Amniotic epithelial cell (primary cell): ENCODE measurements at places on chromosomes 2 and 18.

- peak; percentile 15 for DNase-seq
Observed at GRCh38 chr2:155377931-155378444, 679.5 kb downstream of the KCNJ3 start.

- DNase-seq: no peak
Observed at GRCh38 chr2:145394181-145394580, 874.3 kb upstream of the ZEB2 start.

- DNase-seq: no peak
Observed at GRCh38 chr2:43388371-43388770, 162.0 kb upstream of the ZFP36L2 start.

DNA sequence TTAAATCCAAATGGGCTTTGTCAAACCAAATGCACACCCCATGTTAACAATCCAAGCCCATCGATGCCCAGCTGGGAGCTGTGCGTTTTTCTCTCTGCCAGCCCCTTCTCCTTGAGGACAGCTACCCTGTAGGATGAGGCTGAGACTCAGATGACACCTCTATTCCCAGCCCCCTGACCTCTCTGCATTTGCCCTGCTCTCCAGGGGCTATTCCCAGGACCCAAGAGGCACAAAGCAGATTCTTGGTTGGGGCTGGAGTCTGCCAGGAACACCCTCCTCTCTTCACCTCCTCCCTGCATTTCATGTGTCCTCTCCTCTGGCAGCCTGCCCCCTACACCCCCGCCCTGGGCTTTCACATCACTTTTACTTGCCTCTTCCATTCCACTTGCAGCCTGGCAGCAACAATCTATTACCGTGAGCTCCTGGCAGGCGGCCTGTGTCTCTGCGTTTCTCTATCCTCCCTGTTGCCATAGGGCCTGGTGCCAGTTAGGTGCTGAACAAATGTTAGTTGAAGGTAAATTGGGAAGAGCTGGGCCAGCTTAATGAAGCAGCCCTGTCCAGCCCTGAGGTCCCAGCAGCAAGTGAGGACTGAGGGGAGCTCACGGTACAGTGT is 51.8 kb downstream of the ADD2 start:
- DNase-seq: no peak

DNA sequence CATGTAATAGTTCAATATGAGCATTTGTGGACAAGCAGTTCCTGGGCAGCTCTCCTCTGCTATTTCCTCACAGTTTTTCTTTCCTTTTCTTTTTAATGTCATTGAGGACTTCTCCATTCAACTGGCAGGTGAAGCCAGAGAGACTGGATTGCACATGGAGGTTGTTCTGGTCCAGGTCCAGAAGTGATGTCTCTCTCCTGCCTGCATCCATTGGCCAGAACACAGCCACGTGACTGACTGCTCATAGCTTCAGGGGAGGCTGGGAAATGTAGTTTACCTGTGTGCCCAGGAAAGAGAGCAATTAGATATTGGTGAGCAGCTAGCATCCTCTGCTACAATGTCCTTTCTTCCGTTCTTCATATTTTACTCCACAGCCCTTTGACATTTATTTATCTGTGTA is 20.2 kb upstream of the ADAM23 start:
- DNase-seq: peak; percentile 53

GRCh38 chr2:29276151-29276550 is 160.9 kb downstream of the CLIP4 start:
- no peak for DNase-seq

DNA sequence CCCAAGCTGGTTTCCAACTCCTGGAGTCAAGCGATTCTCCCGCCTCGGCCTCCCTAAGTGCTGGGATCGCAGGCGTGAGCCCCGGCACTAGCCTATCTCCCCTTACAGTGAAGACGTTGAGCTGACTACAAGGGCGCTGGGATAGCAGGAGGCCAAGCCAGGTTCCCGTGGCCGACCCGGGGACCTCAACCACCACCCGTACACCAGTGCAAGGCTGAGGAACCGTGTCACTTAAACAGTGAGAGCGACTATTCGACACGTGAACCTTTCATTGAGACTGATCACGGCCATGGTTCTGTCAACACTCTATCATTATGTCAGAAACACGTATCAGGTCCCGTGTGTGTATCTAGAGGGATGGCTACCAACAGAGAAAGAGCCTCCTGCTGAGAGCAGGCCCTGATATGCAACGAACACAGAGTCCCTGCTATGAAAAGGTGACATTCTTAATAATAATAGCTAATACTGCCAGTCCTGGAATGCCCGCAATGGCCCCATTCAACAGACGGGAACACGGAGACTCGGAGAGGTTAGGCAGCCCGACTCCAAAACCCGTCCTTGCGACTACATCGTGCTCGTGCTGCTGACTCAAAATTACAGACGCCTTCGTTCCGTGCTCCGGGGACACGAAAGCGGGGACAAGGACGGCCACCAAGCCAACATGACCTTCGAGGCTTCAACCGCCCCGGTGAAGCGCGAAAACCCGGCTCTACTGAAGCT is 833 bp downstream of the AFG3L2 start:
- DNase-seq: peak; percentile 7

- peak; percentile 42 for DNase-seq
Observed at GRCh38 chr2:106839849-106840595, 45.9 kb downstream of the ST6GAL2 start.

GRCh38 chr2:119629323-119629825 is 49.6 kb upstream of the TMEM177 start:
- no peak for DNase-seq

DNA sequence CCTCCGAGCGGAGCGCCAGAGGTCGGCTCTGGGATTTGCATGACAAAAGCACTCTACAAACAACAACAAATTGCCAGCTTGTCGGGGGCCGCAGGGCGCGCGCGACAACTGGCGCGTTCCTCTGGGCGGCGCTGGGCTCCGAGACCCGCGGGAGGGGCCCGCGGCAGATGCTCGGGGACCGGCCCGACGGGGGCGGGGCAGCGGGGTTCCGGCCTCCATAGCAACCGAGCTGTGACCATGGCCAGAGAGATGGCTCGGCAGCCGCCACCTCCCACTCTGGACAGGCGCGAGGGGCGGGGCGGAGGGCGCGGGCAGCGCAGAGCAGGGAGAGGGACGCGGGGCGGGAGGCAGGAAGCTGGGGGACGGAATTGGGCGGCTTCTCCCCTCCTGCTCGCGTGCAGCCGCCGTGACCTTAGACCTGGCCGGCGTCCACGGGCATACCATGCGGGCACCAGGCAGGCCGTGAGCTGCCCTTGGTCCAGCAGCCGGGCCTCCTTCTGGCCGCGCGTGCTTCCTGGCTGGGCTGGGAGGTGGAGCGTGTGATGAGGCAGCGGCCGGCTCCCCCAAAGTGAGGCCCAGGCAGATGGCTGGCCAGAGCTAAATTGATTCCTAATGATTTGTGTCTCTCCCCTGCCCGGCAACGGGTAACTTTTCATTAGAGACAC is 171.5 kb downstream of the CELF4 start:
- DNase-seq: peak; percentile 12

DNA sequence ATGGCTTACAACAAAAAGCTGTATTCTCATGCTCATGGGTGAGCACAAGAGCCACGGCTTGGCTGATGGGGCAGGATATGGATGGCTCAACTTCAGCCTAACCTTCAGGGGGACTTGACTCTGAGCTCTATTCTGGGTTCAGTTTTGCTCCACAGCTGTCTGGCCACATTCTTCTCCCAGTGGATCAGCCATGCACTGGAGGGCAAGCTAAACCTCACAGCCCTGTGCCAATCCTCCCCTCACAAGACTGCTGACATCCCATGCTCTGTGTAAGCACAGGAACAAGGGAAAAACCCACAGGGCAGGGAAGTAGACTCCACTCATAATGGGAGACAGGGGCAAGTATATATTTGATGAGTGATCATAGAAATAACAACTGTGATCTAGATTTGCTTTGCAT is 35.6 kb downstream of the COPS8 start:
- no peak for DNase-seq

- no peak for DNase-seq
Observed at GRCh38 chr2:48075631-48076030, 169.3 kb upstream of the FBXO11 start.

DNA sequence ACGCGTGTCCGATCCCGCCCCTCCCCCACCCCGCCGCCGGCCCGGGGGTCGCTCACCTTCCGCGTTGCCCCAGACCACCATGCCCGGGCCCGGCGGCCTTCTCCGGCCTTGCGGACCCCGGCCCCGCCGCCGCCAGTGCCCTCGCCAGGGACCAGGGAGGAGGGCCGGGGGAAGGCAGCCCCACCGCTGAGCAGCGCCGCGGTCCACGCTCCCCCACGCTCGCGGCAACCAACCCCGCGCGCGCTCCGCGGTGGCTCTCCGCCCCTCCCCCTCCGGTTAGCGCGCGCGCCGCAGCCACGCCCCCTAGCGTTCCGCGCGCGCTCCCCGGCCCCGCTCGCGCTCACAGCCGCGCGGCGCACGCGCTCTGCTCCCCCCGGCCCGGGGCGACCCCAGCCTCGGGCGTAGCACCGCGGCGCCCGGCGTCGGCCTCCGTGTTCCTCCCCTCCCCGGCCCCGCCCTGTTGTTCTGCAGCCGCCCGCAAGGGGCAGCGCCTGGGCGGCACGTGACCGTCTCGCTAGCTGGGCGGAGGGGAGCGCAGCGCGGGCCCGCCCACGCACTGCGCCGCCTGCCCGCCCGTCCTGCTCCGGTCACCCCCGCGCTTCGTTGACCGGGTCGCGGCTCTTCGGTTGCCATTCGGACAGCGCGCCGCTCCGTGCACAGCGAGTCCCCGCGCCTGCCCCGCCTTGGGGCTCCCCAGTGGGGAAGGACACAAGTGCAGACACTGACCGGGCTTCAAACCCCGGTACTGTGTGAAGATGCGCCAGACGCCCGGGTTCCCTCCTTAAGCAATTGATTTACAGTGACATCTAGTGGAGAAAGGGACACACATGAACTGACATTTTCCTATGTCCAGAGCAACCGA is at the start of gene REV1:
Gene REV1, minus strand, starts transcription at position 257 of the 862 bp plus-strand sequence. CDS start 25,042 bp downstream, outside the sequence.
- DNase-seq: peak; percentile 90

DNA sequence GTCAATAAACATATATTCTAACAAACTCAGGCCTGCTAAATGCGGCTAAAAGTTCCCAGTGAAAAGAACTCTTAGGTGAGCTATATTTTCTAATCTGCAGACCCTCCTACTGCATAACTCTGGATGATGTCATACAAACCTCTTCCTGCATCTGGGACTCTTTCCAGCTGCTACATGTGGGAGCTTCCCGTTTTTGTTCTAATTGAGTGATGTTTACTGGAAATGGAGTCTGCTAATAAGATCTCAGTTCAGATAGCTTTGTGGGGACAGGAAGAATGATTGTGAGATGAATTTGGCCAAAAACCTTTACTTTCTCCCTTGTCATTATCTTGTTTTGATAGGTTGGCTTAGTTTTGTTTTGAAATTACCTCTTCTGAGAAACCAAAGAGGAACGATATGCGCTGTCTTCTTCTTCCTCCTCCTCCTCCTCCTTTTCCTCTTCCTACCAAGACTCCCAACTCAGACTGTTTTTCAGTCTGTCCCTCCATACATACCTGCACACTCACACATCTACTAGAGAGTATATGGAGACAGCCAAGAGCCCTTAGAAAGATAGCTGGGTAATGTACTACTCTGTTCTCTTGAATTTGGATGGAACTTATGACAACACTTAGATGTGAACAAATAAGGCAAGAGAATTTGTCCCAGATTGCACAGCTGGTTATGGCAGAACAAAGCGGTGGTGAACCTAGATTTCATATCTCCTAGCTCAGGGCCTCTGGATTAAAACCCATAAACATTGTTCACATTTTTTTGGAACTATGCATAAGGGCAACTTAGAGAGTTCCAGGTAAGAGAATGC is 39.8 kb upstream of the AAK1 start:
- DNase-seq: peak; percentile 96

DNA sequence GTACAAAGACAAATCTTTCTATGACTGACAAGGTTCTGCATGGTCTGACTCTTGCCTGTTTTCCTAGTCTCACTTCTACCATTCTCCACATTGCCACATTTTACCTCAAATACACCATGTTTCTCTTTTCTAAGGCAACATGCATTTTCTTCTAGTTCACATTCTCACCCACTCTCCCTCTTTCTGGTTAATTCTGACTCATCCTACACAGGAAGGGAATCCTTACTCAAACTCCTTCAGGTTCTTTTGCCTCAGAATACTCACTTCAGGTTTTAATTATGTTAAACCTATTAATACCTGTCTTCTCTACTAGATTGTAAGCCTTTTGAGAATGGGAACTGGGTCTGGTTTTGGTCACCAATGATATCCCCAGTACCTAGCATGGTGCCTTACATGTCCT is 47.2 kb downstream of the MAP2 start:
- DNase-seq: peak; percentile 74

GRCh38 chr2:6073191-6074088 is 381.3 kb downstream of the SOX11 start:
- DNase-seq: peak; percentile 12

DNA sequence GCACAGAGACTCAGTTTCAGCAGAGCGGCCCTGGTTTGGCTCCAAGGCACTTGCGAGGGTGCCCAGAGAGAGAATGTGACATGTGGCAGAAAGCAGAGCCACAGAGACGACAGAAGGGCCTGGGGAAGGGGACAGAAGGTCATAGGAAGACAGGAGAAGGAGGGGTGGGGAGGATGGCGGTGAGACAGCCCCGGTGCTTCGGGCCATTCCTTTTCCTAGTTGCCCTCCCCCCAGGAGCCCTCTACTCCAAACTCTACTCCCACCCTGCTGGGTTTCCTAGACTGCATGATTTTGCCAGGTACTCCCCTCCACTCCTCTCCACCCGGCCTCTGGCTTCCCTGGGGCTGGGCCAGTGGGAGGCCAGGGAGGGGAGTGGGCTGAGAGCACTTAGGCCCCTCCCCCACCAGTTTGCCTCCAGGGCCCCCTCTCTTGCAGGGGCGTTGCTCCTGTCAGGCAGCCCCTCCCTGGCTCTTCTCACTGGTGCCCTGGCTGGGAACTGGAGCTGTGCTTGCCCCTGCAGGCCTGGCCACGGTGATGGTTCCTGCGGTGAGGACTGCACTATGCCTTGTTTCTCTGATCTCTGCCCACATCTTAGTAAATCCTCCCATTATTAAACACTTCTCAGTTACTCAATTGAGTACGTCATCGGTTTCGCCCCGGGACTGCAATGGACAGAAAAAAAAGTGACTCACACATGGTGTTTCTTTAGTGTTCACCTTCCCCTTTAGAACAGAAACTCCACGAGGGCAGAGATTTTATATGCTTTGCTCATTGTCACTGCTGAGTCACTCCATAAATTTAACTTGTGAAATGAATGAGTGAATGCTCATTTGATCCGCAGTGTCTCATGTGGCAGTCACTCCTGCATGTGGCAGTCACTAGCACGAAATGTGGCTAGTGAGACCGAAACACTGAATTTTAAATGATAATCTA is 58.7 kb upstream of the SP3 start:
- DNase-seq: peak; percentile 99

DNA sequence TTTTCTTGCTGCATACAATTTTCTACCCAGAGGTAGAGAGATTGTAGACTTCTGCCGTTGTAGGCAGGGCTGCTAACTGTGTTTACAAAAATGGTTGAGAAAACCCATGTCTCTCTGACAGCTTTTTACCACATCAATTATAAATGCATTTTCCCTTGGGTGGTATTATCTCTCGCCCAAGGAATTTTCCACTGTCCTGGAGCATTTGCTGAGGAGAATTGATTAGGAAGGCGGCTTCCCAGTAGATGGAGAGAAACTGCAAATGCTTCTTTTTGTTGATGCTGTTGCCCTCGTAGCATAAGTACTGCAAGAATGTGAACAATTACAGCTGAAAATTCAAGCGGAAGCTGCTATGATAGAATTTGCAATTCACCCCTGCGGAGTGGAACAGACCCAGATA is 1007.7 kb upstream of the KLHL29 start:
- DNase-seq: no peak

GRCh38 chr2:74004212-74005182 is 19.8 kb downstream of the TET3 start:
- DNase-seq: no peak

- no peak for DNase-seq
Observed at GRCh38 chr2:219574484-219575311, 2.6 kb downstream of the INHA start.
